ENCODE measurements at places on chromosomes 12 and 14. TPM values are rescaled to one million over a fixed set of nuclear protein-coding genes. Genes with fewer than 3 reads are reported as not detected.

TGFB3 gene
- 11.6 TPM for total RNA-seq

DNA sequence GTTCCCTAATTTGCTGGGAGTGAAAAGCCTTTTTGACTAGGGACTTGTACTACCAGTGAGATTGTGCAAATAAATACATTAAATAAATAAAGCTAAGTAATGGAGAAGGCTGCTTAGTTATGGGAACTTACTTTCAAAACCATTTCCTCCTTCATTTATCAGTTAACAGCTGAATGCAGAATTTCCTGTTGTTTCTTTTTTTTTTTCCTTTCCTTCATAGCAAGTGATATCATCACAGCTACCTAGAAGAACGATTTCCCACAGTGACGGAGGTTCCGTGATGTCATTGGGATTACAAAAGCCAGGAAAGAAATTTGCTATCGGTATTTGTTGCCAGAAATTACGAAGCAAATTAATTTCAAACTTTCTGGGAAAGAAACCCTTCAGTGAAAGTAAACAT lies 42.1 kb upstream of the SOCS2 start:
- no peak for DNase-seq

DNA sequence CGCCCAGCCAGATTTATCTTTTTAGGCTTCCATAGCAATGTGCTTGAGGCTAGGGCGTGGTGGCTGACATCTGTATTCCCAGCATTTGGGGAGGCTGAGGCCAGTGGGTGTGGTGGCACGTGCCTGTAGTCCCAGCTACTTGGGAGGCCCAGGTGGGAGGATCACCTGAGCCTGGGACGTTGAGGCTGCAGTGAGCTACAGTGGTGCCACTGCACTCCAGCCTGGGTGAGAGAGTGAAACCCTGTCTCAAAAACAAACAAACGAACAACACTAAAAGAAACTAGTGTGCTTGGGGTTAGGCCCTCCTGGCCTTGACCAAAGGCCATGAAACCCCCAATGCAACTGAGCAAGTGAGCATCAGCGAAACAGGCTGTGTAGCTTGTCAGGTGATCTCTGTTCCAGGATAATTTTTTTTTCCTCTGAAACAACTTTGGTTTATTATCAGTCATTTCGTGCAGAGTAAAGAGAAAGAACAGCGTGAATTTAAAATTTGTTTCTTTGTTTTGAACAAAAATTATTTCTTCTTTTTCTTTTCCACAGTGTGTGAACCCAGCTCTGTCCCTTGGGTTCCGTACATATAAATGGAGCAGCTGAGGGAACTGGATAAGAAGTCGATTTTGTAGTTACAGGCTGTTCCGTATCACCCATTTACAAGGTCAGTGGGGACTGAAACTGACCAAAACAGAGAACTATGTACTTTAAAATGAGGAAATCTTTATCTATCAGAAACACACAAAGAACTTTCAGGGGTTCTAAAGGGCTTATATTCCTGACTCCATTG lies 8.8 kb upstream of the TUBA1C start:
- no peak for DNase-seq

GRCh38 chr14:32564596-32564995 lies 235.5 kb downstream of the AKAP6 start:
- DNase-seq, result peak; percentile 63

LHX5 gene
- total RNA-seq, result not detected

DNA sequence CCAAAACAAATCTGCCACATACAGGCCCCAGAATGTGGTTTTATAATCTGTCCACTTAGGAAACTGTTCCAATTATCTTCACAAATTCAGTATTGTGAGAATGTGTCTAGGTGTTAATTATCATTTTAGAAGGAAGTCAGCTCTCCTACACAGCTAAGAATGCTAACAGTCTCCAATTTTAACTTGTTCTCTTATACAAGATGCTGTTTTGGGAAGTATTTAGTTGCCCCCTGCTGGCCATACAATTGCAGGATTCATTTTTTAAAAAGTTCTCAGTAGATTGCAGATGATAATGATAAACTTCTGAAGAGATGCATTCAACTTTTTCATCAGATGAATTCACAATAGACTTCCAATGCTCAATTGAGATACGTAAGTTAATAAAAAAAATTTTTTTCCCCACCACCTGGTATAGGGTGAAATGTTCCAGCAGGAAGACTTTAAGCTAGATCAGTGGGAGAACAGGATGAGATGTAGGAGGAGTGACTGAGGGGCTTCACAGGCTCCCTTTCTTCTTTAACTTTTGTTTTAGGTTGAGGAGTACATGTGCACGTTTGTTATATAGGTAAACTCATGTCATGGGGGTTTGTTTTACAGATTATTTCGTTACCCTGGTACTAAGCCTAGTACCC lies 27.3 kb upstream of the OSBPL8 start:
- DNase-seq, result peak; percentile 73

DNA sequence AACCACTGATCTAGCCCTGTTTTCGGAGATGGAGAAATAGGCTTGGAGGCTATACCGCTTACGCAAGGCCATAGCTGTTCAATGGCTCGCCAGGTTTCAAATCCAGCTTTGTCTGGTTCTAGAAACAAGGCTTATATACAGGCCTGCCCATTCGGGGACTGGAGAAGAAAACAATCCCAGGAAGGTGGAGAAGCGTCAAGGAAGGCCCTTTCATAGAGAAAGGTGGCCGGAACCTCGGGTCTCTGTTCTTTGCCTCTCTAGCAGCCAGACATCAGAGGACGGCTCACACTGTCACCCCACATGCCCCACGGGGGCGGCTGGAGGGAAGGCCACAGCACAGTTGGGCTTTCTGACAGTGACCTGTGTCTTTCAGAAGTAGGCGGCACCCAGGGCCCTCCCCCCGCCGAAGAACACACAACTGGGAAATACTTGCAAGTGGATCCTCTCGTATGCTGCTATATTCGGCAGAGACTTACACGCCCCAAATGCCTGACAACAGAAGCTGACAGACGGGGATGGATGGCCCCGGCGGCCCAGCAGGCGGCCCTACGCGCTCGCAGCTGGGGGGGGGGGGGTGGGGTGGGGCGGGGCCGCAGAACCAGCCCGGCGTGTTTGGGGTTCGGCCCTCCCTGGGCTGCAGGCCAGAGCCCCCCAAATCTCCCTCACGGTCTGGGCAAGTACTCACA lies 4.5 kb upstream of the SETD1B start:
- DNase-seq, result peak; percentile 86

GRCh38 chr12:31594681-31595080 lies 3.7 kb upstream of the DENND5B start:
- DNase-seq, result no peak

SMIM41 gene
- total RNA-seq, result 0.24 TPM

SYNDIG1L gene
- total RNA-seq, result not detected

DNA sequence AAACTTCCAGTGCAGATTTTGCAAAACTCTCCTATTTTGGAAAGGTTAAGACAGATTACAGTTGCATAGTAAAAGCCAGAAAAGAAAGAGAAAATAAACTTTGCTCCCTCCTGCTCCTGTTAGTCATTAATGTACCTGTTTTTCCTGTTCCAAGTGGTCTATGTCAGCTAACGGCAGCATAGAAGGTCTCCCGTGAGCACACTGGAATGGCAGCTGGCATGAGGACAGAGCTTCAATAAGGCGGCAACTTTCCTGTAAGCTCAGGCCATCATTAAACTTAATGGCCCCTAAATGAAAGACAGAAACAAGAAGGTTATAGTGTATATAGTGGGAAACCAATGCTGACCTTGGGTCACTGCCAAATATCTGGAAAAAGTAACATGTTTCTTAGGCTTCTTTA lies 16.0 kb downstream of the EIF2B2 start:
- DNase-seq, result no peak

- DNase-seq, result peak; percentile 30
These were observed 41.5 kb downstream of the TEAD4 start for GRCh38 chr12:3000548-3001275.

DNA sequence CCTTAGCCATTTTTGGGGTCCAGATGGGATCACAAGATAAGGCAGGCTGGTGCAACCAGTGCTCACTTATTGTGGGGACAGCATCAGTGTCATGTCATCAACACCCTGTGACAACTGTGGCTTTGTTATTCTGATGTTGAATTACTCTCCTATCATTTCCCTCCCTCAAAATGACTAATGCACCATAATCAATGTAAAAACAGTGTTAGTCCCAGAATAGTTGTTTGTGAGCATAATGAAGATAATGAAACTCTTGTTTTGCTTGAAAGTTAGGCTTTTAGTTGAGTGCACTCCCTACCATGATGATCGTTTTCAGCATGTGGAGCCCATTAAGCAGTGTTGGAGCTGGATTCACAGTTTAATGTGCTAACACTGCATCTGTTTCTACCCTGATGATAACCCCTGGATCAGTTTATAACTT lies 151.4 kb downstream of the TMTC2 start:
- DNase-seq, result peak; percentile 25

DNA sequence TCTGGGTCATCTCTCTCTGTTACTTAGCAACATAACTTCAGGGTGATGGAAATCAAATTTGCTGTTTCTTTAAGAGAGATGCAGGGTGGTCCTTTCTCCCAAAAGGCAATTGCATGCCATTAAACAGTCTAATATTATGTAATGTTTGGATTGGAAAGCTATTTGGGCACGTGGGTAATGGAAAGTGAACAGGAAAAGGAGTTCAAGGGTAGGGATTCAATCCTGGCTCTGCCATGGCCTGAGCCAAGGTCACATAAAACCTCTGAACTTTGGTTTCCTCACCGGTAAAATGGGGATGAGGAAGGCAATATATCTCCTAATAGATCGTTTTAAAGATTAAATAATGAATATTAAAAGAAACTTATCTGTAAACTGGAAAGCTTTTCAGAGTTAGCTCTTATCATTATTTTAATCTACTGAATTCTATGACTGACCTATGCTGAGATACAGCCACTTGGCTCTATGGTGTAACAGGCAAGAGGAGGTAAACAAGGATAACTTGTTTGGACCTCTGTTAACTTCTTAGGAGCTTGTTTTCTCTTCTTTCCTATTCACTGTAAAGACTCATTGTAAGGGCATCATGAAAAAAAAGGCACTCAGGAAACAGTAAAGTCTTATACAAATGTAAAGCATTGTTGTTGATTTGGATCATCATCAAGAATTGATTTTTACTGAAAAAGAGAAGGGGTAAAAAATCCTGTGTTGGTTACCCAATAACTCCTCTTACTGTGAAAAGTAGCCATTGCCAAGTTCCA lies 55.7 kb upstream of the OVCH1 start:
- DNase-seq, result no peak

- DNase-seq, result no peak
These were observed 80.4 kb downstream of the DAAM1 start for GRCh38 chr14:59268858-59269257.

PIANP gene
- total RNA-seq, result 0.80 TPM

DNA sequence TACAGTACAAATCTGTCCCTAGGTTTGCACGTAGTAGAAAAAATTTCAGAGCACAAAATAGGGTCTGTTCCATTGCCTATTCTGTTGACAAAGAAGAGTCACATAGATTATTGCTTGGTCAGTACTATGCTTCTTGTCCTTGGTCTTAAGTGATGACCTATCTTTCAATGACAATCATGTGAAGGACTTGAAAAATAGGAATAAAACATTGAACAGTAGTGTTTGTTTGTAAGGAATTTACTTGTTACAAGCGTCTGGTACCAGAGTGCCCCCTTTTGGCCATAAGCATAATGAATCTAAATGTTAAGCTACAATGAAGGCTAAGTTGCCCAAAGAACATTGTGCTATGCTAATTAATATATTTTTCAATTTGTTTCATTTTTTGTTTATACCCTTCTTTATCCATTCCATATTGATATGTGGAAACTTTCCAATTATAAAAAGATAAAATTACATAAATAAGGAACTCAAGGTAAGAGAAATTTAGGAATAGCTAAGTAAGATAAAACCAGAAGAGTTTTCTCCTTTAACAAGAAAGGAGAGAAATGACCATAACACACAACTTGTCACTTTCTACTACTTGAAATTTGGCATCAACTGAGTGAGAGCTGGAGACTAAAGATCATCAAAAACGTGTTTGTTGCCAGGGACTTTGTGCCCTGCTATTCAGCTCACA lies 204.7 kb downstream of the EPS8 start:
- peak; percentile 65 for DNase-seq

GRCh38 chr14:65237941-65238340 lies 135.6 kb upstream of the MAX start:
- no peak for DNase-seq

All from A673 (cell line).